ENCODE measurements at places on chromosomes 6 and 20.

DNA sequence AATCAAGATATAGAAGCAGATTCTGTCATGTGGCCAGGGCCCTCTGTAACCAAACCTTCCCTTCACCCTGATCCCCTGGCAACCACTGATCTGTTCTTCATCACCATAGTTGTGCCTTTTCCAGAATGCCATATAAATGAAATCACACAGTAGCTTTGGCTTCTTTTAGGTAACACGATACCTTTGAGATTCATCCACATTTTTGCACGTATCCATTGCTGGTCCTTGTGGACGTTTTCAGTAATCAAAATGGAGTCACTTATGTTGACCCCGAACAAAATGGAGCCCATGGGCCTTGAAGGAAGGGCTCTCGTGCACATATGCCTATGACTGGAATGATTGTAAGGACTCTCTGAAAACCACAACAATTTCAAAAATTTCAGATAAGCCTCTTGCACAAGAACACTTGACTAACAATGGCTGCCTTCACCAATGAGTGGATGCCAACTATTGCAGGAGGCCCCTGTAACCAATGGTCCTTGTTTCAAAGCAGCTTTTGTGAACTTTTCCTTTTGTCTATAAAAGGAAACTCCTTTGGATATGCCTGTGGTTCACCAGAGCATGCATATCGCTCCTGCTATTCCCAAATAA is 84.3 kb upstream of the RALY start:
- DNase-seq: no peak

DNA sequence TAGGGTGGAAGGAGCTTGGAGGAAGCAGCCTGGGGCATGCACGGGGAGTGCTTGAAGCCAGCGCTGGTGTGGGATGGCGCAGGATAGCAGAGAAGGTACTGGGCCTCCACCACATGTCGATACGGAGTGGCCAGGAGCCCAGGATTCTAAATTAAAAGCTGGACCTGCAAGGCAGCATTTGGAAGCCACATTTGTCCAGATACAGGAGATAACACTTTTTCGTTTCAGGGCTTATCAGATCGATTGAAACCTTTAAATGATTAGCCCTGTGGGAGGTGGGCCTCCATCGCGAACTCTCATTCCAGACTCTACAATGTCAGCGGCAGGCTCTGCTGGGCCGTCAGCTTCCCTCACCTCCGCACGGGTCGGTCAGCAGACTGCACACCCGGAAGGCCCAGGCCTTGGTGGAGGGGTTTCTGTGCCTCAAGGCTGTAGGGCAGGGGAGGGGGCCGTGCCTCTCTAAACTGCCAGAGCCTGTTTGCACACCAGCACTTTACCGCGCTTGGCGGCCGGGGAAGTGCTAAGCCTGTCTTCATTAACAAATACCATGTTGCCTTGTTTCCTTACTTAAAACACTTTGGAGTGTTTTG is 17.9 kb downstream of the EDN3 start:
- no peak for DNase-seq

GRCh38 chr20:10795286-10796026 is 121.7 kb upstream of the JAG1 start:
- no peak for DNase-seq

DNA sequence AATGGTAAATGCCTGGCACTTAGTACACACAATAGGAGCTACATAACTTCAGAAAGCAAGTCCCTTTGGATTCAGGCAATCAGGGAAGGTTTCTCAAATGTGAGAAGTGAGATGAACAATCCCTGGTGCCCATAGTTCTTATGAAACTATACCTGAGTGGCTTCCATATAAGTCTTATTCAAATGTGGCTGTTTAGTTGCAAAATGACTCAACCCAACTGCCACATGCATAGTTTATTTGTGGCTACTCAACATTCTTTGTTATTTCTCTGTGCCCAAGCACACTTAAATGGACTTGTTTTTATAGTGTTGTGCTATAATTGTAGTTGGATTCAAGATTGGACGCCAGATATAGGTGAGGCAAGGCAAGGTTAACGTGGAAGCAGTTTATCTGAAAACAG is 93.7 kb upstream of the ATXN1 start:
- no peak for DNase-seq

GRCh38 chr6:14766391-14766994 is 479.4 kb upstream of the JARID2 start:
- no peak for DNase-seq

DNA sequence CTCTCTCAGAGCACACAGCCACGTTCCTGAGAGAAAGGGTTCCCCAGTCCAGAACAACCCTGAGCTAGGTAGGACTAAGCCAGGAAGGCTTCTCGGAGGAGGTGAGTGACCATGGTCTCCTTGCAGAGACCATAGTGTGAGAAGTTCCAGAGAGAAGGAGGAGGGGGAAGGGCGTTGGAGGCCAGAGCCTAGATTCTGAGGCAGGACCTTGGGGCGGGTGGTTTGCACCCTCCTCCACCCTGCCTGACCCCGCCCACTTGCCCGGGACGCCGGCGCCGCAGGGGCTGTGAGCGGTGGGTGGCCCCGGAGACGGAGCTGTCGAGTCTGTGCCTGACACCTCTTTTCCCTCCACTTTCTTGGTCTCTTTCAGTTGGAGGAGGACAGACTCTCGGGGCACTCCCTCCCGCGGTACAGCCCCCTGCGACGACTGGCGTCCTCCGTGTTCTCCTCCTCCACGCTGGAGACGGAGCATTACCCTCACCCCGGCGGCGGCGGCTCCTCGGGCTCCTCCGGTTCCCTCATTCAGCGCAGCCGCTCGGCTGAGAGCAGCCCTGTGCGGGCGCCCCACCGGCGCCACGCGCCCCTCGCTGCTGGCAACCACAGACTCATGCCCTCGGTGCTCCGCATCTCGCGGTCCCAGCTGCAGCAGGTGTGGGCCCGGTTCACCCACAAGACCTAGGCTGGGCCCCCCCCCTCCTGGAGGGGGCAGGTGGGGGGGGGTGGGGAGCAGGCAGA is 26.2 kb downstream of the TTBK1 start:
- no peak for DNase-seq

- DNase-seq: no peak
These were observed 8.5 kb upstream of the PSMG4 start for GRCh38 chr6:3250231-3250675.

GRCh38 chr6:80282913-80283554 is 176.6 kb downstream of the BCKDHB start:
- DNase-seq: no peak

DNA sequence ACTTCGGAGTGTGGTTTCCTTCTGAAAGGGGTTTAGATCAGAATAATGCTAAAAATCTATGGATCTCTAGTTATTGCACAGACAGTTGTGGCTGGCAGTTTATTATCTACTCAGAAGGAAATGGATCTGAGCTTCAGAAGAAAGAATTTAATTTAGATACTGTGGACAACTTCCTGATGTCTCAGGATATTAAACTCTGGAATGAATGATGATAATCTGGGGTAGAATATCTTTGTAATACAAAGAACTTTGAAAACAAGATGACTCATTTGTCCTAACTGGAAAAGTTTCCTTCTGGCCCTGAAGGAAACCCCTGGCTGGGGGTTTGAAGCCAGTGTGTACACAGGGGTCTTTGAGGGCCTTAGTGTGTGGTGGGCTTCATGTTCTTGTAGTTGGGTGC is 78.0 kb downstream of the EDN3 start:
- DNase-seq: no peak

- DNase-seq: no peak
These were observed 23.8 kb upstream of the TMEM30A start for GRCh38 chr6:75308250-75308988.

DNA sequence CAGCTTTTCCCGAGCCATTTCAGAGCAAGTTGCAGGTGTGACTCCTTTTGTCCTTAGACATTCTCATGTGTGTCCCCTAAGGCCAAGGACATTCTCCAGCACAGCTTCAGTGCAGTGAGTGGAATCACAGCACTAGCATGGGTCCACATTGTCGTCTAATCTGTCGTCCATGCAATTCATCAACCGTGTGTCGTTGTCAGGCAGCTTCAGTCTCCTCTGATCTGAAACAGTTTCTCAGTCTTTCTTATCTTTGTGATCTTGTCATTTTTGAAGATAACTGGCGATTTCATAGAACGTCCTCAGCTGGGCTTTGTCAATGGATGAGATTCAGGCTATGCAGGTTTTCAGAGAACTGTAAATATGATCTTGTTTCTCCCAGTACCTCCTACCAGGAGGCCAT is 31.7 kb downstream of the CST2 start:
- no peak for DNase-seq

GRCh38 chr20:11766961-11767360 is 150.7 kb upstream of the BTBD3 start:
- DNase-seq: no peak

GRCh38 chr6:25219917-25220278 is 59.3 kb upstream of the CARMIL1 start:
- no peak for DNase-seq

DNA sequence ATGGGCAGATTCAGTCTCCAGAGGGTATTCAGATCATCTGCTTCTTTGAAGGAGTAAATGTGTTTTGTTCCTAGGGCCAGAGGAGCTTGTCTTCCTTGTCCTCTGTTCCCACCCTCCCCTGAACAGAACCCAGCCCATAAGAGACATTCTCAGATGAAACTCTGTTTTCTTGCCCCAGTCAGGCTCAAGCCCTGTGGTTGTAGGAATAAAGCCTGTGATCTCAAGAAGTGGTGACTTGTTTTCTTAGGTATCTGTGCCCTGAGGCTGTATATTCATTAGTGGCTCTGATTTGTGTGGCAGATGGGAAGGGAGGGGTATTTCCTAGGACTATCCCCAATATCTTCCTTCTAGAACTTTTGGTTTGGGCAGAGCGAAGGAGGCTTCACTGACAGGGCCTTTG is 27.9 kb downstream of the GSS start:
- no peak for DNase-seq

DNA sequence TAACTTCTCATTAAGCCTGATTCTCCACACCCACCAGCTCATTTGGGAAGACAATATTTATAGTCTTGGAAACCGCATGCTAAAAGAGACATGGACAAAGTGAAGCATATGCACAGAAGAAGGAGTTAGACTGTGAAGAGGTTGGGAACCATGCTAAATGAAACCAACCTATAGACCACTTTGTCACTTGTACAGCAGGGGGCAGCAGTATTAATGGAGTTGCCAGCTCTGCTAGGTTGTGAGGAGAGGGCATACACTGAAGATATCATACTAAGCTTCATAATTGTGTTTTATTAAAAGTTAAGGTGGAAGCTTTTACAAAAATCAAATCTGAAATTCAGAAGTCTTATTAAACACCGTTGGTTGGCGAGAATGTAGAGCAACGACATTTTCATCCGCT is 38.3 kb upstream of the HMGCLL1 start:
- no peak for DNase-seq

- DNase-seq: no peak
These were observed 107.2 kb downstream of the LY86 start for GRCh38 chr6:6695625-6696276.

DNA sequence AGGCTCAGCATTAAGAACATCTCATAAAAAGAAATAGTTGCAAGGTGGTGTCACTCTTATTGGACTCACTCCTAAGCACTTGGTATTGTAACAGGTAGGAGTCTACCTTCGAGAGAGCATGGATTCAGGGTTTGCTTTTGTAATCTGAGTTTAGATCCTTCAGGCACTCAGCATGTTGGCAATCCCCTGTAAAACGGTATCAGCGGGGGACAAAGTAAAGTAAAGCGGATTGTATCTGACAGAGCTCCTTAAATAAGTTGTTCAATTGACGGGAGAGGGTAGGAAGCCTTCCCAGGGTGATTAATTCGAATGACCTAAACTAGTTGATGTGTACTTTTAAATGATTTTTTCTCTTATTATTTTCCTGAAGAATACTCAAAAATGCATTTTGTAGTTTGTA is 869.8 kb upstream of the EPHA7 start:
- DNase-seq: no peak

- no peak for DNase-seq
These were observed 11.2 kb upstream of the TAGAP start for GRCh38 chr6:159056003-159056402.
